ENCODE measurements at places on chromosomes 1 and 21.
A peak's percentile ranks its signal among the peaks of the same experiment; 100 is the strongest.

DNA sequence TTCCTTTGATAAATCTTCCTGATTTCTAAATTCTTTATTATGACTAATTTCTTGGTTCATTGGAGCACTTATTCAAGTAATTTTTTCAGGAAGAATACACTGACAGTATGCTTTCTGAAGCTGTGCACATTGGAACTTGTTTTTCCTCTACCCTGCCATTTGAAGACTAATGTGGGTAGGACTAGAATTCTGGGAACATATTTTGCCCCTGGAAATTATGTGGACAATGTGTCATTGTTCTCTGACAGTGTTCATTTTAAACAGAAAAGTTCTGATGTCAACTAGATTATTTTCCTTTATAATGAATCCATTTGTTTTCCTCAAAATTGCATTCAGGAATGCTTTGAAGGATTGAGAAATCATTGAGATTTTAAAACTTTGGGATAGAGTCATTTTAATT lies 34.8 kb upstream of the ST6GALNAC5 start:
- no peak for DNase-seq

GRCh38 chr1:161379071-161379470 lies 11.4 kb upstream of the CFAP126 start:
- no peak for DNase-seq

- no peak for DNase-seq
Observed at GRCh38 chr21:45424854-45425795, 20.2 kb downstream of the COL18A1 start.

GRCh38 chr1:67135354-67135753 lies 584 bp upstream of the C1orf141 start:
- no peak for DNase-seq

DNA sequence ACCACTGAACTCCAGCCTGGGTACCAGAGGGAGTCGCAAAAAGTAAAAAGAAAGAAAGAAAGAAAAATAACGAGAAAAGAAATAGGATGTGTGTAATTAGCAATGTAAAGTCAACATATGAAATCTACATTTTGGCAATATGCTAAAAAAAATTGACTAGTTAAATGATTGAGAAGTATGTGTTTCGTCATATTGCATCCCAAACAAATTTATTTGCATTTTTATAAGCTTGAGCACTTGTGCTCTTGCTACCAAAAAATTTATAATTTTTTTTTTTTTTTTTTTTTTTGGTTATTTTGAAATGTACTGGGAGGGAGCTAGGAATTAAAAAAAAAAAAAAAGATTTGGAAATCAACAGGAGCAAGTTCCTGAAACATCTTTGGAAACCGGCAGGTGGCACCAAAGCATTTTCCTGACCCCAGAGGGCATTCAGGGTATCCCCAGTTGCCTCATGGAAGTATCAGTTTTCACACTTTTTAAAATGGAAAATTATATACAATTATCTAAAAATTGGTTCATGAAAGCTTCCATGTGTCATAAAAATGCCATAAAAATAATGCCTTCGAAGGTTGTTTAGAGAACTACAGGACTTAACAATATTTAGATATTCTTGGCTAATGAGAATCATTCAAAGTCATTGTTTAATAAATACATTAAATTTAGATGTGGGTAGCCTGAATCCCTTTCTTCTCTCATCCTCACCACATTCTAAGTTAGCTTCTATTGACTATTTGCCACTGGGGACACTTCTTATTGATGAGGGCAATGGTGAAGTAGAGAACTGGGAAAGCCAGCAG lies 4.8 kb upstream of the HEATR1 start:
- DNase-seq: no peak

- DNase-seq: no peak
Observed at GRCh38 chr1:15723631-15724246, 12.3 kb upstream of the SLC25A34 start.

DNA sequence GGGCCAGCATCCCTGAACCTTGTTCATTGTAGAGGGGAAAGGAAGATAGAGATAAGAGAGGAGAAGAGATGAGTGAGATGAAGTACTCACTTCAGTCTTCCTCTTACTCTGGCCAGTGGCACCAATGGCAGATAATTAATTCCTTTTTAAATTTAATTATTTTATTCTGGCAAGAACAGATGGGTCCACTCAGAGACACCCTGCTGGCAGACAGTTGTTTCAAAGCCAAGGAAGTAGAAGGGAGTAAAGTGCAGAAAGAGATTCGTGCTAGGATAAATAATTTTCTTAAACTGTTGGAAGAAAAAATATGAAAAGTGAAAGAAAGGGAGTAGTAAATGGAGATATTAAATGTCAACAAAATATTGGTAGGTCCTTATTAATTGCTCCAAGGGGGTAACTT lies 7.7 kb upstream of the GJA5 start:
- DNase-seq: no peak

GRCh38 chr1:103180660-103181059 lies 72.3 kb upstream of the COL11A1 start:
- no peak for DNase-seq

DNA sequence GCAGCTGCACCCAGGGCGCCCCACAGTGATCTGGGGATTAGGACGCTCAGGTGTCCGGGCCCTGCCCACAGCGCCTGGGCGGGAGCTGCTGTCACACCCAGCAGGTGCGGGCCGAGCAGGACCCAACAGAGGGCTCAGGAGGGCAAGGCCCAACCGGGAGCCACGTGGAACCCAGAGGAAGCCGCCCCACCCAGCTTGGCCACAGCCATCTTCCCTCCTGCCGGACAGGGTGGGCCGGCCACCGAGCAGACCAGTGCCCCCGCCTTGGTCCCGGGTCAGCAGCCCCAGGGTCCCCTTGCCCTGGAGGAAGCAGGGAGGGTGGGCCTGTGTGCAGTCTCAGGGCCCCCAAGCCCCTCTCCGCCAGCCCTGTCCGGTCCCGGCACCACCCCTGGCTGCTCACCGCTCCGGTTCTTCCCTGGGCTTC lies 6.3 kb upstream of the TTLL10 start:
- DNase-seq: no peak

DNA sequence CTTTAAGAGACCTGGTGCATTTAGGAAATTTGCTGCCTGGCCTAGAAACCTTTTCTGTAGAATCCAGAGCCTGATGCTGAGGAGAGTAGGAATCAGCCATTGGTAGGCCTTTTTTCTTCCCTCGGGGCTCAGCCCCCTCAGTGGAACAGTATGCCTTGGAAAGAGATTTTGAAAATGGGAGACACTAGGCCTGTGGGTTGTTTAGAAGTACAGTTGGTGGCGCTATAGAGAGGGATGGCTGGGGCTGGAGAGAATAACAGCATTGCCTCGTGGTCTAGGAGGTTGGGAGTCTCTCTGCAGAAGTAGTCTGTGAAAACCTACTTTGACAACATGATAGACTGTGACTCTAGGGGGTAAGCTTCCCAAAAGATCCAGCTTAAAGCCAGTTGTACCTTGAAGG lies 8.2 kb downstream of the KIF2C start:
- no peak for DNase-seq

- no peak for DNase-seq
Observed at GRCh38 chr1:30550365-30551220, 172.8 kb downstream of the MATN1 start.

- peak; percentile 79 for DNase-seq
Observed at GRCh38 chr1:53182111-53182593, 14.5 kb upstream of the CPT2 start.

GRCh38 chr1:199247891-199248290 lies 609.1 kb downstream of the PTPRC start:
- no peak for DNase-seq

GRCh38 chr1:216621536-216621935 lies 101.7 kb downstream of the ESRRG start:
- no peak for DNase-seq

DNA sequence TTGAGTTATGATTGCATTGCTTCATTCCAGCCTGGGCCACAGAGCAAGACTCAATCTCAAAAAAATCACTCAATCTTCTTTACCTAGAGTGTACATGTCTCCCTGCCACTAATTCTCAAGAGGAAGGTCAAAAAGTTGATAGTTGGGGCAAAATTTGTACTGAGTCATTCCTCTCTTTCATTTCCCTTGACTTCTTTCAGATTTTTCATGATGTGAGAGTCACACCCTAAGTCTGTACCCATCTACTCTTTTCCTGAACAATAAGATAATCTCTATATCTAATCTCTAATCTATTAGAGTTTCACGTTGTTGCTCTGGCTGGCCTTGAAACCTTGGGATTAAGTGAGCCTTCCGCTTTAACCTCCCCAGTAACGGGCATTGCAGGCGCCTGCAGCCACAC lies 1.1 kb upstream of the BRDT start:
- no peak for DNase-seq

DNA sequence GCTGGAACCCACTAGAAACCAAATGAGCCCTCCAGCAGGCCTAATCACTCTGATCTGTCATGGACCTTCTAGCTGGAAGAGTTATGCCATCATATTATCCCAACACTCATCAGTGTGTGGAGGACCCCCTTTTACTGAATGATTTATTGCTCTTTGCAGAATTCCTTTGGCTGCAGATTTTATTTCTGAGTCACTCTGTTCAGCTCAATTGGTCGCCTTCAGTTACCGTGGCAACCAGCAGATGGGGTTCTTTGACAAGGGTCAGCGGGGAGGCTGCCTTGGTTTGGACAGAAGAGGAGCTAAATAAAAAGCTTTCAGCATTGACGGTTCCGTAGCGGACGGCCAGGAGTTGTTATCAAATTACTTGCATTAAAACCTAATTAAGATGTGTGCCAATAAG lies 220.1 kb downstream of the SDCCAG8 start:
- DNase-seq: no peak

- no peak for DNase-seq
Observed at GRCh38 chr1:67645495-67646144, 39.4 kb upstream of the GADD45A start.

DNA sequence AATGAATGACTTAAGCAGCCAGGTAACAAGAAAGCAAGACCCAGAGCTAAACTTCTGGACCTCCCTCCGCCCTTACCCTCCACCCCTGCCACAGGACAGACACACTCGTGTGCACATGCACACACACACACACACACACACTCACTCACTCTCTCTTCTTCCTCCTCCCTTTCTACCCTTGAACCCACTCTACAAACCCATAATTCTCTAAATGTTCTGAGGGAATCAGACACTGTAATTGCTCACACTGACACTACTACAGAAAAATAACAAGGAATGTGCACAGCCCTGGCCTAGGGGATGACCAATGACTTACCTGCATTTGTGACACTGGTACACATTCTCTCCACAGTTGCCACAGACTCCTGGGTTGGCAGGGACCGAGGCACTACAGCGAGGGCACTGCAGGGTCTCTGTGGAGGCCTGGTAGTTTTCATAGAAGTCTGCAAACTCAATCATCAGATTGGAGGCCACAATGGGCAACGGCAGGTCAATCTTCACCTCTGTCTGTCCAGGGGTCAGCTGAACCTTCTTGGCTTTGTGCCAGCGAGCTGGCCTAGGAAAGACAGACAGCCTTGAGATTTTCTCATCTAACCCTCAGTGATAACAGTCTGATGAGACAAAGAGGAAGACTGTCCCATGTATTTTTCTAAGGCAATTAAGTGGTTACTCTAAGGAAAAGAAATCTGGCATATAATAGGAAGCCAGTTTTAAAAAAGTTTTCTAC lies 94.8 kb downstream of the UBR4 start:
- DNase-seq: no peak

GRCh38 chr1:35936838-35937237 lies 5.9 kb downstream of the AGO3 start:
- no peak for DNase-seq

GRCh38 chr1:167718914-167719691 lies 2.7 kb upstream of the MPZL1 start:
- no peak for DNase-seq

DNA sequence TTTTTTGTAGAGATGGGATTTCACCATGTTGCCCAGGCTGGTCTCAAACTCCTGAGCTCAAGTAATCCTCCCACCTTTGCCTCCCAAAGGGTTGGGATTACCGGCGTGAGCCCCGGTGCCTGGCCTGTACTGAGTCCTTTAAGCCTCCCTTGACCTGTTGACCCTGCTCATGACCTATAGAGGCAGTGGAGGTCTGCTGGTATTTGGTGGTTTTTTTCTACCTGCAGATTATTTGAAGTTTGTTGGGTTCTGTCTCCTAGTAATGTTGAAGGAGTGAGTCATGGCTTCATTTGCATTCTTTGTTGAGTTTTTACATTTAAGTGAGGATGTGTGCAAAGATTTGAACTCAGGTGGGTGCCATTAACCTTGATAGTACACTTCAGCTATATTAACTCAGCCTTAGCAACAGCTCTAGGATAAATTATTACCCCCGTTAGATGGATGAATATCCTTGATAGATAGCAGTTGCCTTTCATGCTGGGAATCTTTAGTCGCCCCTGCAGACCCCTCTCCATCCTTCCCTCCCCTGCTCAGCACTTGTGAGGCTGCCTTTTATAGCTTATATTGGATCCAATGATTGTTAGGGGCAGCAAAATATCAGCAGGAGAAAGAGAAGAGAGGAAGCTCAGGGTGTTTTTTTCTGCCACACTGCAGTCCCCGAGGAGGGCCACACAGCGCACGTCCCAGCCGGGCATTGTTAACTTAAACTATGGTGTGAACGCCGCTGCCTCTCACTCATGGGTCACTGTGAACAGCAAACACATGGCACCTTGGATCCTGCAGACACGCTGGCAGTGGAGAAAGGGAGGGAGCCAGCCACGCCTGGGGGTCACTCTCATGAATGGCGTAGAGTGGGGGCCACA lies 14.9 kb upstream of the NPPB start:
- DNase-seq: no peak

DNA sequence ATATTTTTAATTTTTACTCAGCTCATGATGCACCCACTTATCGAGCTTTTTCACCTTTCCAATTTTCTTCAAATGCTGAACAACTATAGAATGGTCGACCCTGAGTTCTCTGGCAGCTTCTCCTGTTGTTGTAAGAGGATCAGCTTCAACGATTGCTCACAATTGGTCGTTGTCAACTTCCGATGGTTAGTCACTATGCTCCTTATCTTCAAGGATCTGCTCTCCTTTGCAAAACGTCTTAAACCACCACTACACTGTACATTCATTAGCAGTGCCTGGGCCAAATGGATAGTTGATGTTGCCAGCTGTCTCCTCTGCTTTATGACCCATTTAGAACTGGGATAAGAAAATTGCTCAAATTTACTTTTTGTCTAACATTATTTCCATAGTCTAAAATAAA lies 385.9 kb upstream of the LYPLAL1 start:
- DNase-seq: no peak

DNA sequence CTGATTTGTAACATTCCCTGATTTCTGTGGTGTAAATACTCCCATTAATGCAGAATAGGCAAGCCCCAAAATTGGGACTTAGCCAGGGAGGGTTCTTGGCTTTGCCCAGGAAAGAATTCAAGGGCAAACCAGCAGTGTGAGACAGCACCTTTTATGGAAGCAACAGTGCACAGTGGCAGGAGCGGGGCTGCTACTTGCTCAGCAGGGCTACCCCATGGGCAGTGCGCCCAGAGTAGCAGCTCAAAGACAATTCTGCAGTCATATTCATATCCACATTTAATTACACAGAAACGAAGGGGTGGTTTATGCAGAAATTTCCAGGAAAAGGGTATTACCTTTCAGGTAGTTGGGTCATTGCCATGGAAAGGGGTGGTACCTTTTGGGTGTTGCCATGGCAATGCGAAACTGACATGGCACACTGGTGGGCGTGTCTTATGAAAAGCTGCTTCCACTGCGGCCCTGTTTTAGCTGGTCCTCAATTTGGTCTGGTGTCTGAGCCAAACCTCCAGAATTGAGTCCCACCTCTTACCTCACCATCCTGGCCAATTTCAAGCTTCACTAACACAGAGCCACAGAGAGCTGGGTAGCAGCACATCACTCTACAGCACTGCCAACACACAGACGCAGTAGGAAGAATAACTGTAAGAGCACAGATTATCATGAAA lies 35.9 kb downstream of the FHAD1 start:
- no peak for DNase-seq

Measured in stimulated activated CD4-positive, alpha-beta T cell treated with anti-CD3 and anti-CD28 coated beads, Interleukin-4, amount 100 ng/mL, for 48 hours (primary cell).